ENCODE measurements at places on chromosomes 12 and 14. TPM values are rescaled to one million over a fixed set of nuclear protein-coding genes. Genes with fewer than 3 reads are reported as not detected.

DNA sequence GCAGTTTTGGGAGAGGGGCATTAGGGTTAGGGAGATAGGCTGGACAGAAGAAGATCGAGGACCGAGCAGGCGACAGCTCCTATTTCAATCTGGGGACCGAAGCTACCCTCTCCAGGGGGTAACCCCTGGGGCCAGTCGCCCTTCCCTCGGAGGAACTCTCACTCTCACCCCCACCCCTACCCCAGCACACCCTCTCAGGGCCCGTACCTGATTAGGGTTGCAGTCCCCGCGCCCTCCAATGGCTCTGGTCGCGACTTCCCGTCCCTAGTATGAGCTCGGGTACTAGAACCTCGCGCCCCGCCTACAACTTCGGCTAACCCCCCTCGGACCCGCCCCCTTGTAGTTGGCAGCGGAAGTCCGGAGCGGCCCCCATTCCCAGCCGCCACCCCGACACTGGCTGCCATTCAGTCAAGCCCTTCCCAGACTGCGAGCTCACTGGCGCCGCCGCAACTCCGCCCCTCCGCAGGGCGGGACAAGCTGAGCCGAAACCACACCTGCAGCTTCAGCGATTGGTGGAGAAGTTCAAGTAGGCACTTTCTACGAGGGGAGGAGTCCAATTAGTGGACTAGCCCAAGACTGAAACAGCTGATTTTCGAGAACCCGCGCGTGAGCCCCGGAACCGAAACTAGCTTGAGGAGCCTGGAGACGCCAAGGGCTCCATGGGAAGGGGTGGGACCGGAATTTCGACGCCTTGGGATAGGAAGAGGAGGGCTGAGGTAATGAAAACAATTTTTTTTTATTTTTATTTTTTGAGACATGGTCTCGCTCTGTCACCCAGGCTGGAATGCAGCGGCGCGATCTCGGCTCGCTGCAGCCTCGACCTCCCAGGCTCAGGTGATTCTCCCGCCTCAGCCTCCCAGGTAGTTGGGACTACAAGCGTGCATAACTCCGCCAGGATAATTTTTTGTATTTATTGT lies at the start of gene STAT2:
Gene STAT2, minus strand, starts transcription at position 257 of the 917 bp plus-strand sequence. CDS start 3,536 bp downstream, outside the sequence.
- peak; percentile 97 for DNase-seq

GRCh38 chr14:83289896-83290295 lies 1756.2 kb upstream of the SEL1L start:
- no peak for DNase-seq

DNA sequence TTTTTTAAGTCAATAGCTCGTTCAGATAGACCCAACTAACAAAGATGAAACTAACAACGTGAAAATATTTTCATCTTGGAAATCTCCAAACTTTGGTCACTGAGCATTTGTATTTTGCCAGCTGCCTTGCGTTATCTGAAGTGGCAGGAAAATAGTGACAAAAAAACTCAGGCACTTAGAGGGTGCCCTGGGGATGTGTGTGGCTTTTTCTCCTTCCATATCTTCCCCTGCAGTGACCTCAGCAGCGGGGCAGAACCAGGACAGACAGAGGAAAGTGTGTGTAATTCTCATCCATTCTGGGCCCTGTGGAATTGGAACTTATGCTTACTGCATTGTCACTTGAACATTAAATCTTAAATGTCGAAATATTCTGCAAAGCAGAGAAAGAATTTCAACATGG lies 152.0 kb downstream of the BCAT1 start:
- no peak for DNase-seq

The SLC6A13 gene
- not detected for total RNA-seq

The CDCA4 gene
- 22.3 TPM for total RNA-seq

Measured in esophagus squamous epithelium (tissue), 5 donors.